ENCODE measurements at places on chromosomes 5 and 9.

DNA sequence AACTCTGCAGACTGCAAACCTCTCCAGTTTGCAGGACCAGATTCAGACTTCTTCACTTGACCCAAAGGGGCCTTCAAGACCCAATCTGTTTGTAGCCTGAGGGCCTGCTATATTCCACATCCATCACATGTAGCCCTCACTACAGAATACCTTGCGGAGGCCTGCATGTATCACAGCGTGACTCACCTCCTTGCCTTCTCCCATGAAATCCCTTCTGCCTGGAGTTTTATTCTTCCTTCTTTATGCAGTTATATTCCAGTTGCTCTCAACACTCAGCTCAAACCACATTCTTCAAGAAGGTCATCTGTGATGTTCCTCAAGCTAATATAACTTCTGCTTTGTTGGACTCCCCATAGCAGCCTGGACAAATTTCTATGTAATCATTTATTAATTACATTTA is 198.5 kb upstream of the PTGER4 start:
- DNase-seq = no peak

GRCh38 chr5:9268226-9268625 is 277.6 kb downstream of the SEMA5A start:
- no peak for DNase-seq

DNA sequence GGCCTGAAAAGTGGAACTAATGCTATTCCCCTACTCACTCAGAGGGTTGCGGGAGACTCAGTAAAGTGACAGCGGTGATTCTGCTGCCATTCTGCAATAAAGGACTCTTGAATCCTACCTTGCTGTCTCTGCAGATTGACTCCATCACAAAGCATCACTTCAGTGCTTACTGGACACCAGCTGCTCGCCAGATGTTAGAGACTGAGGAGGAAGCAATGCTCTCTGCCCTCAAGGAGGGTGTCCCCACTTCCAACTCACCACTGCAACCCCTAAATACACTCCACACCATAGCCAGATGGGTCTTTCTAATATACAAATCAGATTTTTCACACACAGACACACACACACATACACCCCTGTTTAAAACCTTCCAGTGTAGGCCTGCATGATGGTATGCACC is 21.4 kb downstream of the TTLL11 start:
- DNase-seq = no peak

GRCh38 chr9:116482740-116483139 is 204.4 kb upstream of the TRIM32 start:
- no peak for DNase-seq

DNA sequence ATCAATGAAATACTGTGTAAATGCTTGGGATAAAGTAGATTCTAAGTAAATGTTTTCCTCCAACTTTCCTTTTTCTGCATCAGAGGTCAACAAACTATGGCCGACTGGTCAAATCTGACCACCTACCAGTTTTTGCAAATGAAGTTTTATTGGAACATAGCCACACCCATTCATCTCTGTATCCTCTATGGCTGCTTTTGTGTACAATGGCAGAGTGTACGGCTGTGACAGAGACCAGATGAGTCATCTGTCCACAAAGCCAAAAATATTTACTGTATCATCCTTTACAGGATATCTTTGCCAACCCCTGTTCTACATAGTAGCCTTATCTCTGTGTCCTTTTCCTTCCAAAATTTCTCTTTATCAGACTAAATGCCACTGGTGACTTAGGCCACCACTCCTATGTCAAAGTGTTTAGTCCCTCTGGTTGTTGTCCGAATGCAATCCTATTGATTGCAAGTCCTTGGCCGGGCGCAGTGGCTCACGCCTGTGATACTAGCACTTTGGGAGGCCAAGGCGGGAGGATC is 218.4 kb upstream of the KLF4 start:
- no peak for DNase-seq

DNA sequence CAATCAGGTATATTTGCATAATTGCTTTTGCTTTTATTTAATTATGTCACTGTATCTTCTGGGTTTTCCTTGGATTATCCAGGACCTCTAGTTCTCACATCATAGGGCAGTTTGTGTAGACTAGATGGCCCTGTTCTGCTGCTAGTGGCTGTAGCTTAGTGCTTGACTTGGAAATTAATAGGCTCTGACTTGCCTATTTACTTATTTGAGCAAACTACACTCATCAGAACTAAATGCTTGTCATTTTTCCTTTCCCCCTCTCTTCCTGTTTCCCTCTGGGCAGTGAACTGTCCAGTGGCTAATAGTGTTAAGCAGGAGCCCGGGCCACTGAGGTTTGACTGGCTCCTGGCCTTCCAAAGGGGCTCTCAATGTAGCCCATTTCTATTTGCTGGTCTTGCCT is 135.7 kb downstream of the MAN2A1 start:
- no peak for DNase-seq

DNA sequence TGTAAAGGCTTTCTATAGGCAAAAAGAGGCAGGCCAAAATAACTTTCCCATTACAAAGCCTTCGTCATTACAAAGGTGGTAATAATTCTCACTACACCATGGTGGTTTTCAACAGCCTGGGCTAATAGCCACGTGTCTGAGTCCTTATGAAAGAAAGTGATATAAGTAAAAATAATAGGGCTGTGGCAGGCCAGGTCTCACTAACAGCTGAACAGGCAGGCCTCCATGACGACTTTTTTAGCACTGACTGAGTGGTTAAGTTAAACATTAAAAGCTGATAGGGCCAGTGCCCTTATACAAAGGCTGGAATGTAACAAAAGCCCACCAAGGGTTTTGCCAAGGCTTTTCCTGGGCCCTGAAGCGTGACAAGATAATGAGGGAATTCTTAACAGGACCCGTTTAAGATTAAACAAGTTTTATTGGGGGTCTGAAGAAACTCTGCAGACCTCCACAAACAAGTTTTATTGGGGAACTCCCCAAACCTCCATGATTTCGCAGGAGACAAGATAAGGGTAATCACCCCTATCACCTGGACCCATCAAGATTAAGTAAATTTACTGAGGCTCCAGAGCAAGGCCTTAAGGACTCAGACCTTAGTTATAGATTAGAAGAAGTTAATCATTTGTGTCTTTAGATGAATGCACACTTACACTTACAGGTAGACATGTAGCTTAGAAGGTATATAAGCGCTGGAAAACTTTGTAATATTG is 412.9 kb downstream of the CHSY3 start:
- DNase-seq = no peak

- DNase-seq = peak; percentile 85
Observed at GRCh38 chr5:141650851-141651727, at the start of gene FCHSD1. Gene FCHSD1 (minus strand): TSS chr5:141651418. CDS start chr5:141651368, 50 bp downstream.

DNA sequence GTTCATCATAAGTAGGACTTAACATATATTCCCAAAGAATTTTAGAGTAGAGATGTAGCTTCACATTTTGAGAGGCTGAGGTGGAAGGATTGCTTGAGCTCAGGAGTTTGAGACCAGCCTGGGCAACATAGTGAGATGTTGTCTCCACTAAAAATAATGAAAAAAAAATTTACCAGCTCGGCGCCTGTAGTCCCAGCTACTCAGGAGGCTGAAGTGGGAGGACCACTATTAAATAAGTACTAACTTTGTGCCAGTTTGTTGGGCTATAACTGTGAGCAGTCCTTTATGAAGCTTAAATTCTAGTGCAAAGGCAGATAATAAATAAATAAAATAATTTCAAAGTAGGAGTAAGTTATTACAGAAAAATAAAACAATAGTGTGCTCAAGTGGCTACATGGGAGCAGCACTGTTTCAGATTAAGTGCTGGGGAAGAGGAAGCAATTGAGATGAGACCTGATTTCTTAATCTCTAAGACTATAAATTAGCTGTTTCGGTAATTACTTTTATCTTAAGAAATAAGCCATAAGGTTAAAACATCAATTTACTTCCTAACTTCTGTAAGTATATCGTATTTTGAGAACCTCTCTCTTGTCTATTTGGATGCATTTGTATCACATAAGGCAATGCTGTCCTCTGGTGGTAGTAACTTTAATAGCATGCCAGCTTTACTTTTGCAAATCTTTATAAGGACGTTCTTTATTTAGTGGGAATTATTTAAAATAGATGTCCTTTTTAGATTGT is 98.9 kb downstream of the CSNK1G3 start:
- peak; percentile 61 for DNase-seq

GRCh38 chr9:33273972-33274328 is 9.1 kb downstream of the CHMP5 start:
- DNase-seq = no peak

DNA sequence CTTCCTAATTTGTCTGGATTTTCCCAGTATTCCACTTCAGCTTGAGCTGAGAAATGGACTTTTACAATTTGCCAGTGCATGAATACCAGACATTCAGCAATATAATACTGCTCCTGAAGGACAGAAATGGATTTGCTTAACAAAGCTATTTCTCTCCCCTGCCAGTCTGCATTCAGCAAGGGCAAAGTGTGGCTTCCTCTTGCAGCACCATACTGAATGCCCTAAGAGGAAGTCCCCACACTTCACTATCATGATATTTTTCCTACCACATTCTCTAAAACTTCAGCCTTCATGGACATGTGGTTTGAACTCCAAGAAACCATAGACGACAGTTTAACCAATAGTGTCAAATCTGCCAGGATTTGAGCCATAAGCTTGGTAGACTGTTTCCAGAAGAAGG is 19.8 kb upstream of the TLE4 start:
- DNase-seq = peak; percentile 33

DNA sequence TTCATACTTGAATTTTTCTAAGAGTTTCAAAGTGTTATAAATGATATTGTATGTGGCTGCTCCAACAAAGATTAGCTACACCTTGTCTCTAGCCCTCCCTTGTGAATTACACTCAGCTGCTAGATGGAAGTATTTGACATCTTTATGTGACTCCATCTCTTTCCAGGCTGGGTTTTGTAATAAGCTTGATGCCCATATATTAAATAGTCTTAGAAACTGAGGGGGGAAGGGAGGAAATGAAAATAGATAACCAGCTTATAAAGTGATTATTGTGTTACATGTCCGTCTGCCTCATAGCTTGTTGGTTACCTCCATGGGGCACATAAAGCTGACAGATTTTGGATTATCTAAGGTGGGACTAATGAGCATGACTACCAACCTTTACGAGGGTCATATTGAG is 63.4 kb downstream of the CD180 start:
- DNase-seq = no peak

GRCh38 chr9:33029231-33029786 is 4.2 kb downstream of the DNAJA1 start:
- peak; percentile 18 for DNase-seq

GRCh38 chr9:130421802-130422276 is 22.9 kb upstream of the ASS1 start:
- no peak for DNase-seq

- no peak for DNase-seq
Observed at GRCh38 chr5:14712131-14712530, 47.6 kb downstream of the OTULIN start.

- DNase-seq = no peak
Observed at GRCh38 chr9:113474360-113475028, 11.0 kb downstream of the RGS3 start.

DNA sequence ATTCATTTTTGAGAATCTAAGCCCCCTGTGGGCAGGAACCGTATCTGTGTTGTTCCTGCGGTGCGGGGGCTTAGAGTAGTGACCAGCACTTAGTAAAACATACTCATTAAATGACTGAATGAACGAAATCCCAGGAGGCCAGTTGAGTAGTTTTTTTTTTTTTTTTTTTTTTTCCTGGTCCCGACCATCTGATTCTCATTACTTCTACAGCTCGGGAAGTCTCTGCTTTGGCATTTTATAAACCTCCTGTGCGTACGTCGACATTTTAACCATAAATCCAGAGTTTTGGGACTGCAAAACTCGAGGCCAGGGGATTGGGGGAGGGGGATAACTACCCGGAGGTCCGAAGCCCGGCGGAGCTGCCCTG is 31.5 kb upstream of the SPRY4 start:
- DNase-seq = no peak

DNA sequence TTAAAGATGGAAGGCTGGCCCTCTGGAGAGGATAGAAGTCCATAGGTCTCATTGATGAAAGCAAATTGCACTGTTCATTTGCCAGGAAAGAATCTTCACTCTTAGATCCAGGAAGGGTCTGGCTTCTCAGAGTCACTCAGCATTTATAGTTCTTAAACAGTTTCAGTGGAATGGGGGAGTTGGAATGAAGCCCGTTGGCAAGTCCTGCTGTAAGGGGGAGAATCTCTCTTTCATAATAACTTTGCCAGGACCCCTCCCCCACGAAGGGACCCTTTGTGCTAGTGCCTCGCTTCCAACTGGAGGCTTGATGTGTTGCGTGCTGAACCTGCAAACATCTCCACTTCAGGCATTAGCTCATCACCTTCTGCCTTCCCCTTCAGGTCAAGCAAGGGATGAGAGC is 57.1 kb downstream of the ENTREP1 start:
- DNase-seq = no peak

GRCh38 chr9:78934880-78935279 is 636.9 kb upstream of the TLE4 start:
- no peak for DNase-seq

GRCh38 chr9:71108937-71109336 is 12.5 kb downstream of the TRPM3 start:
- no peak for DNase-seq

GRCh38 chr9:34701769-34702736 is 7.9 kb downstream of the CCL21 start:
- peak; percentile 77 for DNase-seq

GRCh38 chr5:159471904-159472303 is 141.6 kb upstream of the IL12B start:
- DNase-seq = no peak

- peak; percentile 32 for DNase-seq
Observed at GRCh38 chr9:135901031-135901758, 6.2 kb downstream of the CAMSAP1 start.

DNA sequence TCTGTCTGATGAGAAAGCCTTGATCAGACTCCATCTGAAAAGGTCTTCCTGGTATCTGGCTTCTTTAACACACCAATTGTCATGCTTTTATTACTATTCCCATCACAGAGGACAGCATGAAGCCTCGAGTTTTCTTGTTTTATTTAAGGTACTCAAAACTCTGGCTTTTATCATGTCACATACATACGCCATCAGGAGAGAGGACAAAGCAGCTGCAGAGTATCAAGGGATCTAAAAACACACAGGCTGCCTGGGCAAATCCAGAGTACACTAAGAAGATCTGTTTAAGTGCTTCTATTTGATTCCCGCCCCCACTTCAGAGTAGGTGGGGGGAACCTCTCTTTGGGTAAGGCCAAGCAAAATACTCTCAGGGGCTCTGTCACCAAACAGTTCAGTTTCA is 277.2 kb downstream of the SPOCK1 start:
- no peak for DNase-seq

- no peak for DNase-seq
Observed at GRCh38 chr5:133390416-133391353, 221.7 kb downstream of the FSTL4 start.

GRCh38 chr9:120331913-120332312 is 248.1 kb downstream of the CDK5RAP2 start:
- DNase-seq = no peak

Measured in inflammatory macrophage (primary cell).